ENCODE measurements at places on chromosomes 2 and 18.

- no peak for DNase-seq
Measured at GRCh38 chr2:227748079-227748478, 2.4 kb downstream of the SCYGR8 start.

DNA sequence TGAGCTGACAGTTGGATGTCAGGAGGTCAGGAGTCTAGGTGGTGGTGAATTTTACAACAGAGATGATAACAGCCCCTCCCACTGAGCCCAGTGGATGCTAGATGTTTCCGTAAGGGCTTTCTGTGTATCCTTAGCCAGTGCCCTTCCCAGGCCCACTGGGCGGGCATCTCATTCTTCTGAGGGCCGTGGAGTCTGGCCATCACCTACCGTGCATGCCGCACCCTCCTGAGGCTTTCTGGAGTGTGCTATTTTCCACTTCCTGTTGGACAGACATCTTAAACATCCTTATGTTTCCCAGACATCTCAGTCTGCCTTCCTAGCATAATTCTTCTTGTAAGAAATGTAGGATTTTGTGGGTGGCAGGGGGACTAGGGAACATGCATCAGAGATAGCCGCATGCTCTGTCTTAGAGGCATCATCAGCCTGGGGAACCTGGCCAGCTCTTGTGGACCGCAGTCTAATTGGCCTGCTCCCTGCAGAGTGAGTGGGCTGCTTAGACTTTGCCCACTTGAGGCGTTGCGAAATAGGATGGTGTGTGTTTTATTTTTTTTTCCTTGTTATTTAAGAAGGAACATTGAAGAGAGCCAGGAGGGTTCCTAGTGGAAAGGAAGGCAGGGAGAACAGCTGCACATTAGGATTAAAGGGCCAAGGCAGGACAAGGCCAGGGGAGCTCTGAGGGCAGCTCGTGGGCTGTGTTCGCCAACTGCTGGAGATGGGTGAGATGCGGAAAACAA is 135.8 kb downstream of the SH3RF3 start:
- DNase-seq: no peak

DNA sequence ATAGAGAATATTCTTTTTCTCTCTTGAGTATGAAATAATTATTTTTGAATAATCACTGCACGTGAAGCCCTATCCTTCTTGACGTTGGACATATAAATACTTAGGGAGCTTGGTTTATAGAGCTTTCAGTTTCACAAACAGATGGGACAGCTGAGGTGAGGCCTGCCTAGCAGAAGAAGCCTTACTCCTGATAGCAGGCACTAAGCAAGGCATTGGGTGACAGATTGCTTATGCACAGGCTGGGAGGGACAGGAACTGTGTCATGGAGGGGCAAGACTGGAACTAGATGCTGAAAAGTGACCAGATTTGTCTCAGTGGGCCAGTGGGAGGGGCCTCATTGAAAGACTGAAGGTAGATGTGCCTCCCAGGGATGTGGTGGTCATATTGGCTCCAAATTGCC is 220.8 kb downstream of the NEDD4L start:
- no peak for DNase-seq

DNA sequence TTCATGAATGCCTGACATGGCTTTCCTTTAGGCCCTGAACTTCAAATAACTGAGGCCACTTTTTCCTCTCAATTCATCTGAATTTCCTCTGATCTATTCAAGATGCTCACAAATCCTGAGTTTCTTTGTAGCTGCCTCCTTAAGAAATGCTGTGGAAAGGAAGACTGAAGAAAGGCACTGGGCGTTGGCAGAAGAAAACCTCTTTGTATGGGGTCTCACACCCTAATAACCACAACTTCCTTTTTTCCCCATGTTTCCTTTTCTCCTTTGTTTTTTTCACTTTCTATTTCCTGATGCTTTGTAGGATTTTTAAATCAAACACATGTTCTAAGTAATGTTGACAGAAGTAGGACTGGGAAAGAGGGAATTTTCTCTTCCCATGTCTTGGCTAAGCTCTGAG is 447.4 kb downstream of the CMPK2 start:
- DNase-seq: no peak

DNA sequence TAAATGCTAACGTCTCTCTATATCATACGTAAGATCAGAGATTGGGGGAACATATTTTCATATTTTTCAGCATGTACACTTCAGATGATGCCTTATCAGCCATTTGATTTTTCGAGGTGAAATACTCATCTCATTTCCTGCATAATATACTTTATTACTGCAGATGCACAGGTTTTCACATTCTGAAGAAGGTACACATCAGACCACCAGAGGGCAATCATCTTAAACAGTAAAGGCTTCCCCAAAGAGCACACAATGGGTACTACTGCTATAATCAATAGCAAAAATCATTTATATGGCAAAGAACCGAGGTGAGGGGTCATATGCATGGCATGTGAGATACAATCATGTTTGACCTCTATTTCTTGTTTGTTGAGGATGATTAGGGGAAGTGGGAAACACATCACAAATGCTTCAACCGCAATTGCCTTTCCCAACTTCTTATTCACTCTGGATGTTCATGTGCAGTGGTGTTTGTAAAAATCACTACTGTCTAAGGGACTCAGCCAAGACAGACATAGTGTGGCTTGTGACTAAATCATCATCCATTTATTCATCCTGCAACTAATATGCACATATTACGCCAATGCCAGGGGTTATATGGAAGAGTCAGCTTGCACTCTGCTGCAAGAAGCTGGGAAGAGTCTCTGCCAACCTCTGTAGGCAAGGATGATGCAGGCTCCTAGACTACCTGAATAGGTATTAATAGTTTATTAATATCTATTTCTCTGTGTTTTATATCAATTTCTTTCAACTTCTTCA is 118.7 kb downstream of the EPB41L3 start:
- no peak for DNase-seq

DNA sequence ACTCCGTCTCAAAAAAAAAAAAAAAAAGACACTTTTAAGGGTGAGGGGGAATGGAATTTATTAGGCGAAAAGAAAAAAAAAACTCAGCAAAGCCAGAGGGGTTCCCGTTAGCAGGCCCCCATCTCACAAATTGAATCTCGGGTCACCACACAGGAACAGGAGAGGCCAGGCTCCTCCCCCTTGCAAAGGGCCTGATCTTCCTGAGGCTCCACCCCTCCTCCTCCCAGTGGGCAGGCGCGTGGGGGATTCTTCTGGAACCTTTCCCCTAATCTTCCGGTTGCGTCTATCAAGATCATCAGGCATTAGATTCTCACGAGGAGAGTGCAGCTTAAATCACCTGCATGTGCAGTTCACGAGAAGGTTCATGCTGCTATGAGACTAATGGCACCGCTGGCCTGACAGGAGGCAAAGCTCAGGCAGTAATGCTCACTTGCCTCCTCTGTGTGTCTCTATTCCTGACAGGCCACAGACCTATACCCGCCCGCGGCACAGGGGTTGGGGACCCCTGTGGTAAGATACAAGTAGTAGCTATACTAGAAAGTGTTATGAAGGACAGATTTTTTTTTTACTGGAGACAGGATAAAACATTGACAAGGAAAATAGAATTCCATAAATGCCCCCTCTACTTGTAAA is 45.8 kb downstream of the TAF4B start:
- no peak for DNase-seq

DNA sequence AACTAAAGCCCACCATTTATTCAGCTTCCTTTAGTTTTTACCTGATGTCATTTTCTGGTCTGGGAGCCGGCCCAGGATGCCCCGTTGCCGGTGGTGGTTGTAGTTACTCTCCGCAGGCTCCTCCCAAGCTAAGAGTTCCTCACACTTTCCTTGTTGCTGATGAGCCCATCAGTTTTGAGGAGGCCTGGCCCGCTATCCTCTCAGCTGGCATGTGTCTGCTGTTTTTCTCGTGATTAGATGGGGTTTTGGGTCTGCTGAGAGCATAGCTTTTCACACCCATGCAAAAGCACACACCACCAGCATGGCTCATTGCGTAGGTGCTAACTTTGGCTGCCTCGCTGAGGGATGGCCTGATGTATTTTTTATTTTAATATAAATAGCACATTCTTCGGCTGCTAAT is 72.1 kb downstream of the PSMG2 start:
- DNase-seq: no peak

GRCh38 chr2:139170406-139170805 is 390.2 kb upstream of the NXPH2 start:
- no peak for DNase-seq

GRCh38 chr2:83069724-83070123 is 1389.4 kb downstream of the SUCLG1 start:
- no peak for DNase-seq

- no peak for DNase-seq
Measured at GRCh38 chr2:40394597-40394996, 57.3 kb downstream of the SLC8A1 start.

DNA sequence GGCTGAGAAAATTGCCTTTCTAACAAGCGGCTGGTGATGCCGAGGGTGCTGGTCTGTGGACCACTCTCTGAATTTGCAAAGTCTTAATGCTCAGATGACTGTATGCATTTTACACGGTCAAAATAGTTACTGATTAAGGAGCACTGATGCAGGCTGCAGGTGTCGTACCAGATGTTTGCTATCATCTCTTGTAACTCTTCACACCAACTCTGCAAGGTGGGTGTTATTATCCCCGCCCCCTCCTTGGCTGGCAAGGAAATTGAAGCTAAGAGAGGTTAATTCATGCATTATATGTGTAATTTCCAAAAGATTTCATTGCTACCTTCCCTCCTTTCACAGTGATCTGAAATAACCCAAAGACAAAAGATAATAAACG is 13.0 kb upstream of the LBH start:
- DNase-seq: no peak

- DNase-seq: no peak
Measured at GRCh38 chr18:59605633-59606192, 91.5 kb downstream of the CCBE1 start.

GRCh38 chr18:62033756-62034155 is 140.9 kb upstream of the RNF152 start:
- no peak for DNase-seq

DNA sequence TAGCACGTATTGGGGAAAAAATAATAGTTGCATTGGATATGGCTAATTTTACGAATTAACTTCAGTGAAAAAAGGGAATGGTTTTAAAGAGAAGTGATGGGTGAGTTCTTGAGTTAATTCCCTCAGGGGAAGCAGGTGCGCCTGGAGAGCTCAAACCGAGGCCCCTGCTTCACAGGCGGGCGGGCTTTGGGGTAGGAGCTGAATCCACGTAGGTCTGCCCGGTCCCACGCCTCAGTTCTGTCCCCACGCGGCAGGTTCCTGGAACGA is 44.1 kb downstream of the GORASP2 start:
- DNase-seq: no peak

GRCh38 chr18:49933530-49934128 is 120.3 kb upstream of the ACAA2 start:
- DNase-seq: no peak

DNA sequence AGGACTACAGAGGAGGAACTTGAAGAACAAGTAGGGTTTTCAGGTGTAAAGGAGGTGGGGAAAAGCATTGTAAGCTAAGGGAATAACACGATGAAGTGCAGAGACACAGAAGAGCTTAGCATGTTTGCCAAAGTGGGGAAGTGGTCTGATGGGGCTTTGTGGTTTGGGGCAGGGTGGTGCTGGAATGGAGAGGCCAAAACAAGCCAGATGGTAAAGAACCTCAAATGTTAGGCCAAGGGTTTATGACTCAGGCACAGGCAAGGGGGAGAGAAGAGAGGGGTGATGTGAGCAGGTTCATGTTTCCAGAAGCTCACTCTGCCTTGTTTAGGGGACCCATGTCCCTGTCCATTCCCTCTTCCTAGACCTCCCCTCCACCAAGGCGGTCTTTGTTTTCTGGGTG is 104.5 kb upstream of the YWHAQ start:
- no peak for DNase-seq

DNA sequence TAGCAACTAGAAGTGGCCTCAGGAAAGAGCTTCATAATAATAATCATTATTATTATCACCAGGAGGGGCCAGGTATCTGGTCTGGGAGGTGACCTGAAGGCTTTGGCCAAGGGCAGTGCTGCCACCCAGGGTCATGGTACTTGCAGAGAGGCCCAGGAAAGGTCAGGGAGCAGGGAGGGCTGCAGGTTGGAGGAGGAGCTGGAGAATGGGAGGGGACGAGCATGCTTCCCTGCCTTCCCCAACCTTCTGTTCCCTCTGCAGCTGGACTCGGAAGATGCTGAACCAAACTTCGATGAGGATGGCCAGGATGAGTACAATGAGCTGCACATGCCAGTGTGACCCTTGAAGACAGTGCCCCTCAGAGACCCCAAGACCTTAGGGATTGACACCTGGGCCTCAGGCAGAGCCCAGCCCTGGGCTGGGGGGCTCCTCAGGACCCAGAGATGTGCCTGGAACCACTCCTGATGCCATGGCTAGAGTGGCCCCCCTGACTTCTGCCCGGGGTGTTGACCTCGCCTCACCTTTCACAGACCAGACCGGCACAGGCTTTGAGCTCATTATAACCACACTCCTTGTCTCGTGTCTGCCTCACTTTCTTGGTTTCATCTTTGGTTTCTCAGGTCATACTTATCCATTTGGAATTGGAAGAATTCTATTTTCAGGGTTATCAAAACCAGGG is 14.1 kb downstream of the SLC4A3 start:
- no peak for DNase-seq

GRCh38 chr2:224310943-224311625 is 90.8 kb downstream of the FAM124B start:
- no peak for DNase-seq

DNA sequence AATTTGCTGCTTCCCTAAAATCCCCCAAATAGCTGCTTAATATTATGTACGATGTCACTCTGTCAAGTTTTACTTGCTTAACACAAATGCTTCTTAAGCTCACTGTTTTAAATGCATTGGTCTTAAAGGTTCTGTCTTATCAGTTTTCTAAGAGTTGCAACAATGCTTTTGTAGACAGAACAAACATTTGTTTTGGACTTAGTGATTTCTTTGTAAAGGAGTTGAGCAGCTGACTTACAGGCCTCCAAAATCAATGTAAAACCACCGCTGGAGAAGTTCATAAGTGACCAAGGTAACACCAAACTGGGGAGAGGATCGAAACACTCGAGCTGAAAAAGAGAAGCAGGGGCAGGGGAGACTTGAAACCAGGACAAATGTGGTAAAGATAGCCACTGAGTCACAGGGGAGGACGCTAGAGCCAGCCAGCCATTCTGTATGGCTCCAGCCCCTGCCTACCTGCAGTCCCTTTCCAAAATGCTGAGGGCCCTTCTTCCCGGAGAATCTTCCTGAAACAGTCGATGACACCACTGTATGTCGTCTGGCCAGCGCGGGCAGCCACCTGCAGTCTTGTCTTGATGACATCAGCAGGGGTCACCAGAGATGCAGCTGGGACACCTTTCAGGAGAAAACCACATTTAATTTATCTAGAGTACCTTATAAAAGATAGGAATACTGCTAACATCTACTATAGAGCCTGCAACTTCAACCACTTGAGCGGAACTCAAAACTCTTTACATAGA is 100.2 kb downstream of the DYNC1I2 start:
- DNase-seq: no peak

DNA sequence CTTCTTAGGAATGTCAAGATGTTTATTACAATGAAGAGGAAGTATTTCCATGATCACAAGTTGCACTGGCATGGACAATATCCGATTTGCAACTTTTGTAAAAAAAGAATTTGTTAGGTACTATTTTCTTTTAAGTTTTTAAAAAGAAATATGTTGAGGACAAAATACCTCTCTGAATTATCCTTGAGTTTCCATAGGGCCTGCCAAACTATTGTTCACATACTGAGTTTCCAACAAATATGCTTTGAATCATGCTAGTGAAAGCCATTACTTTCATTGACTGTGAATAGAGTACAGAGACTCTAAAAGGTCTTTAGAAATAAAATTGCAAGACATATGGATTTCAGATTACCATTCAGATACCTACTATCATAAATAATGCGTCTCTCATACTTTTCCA is 566.1 kb downstream of the TMEM182 start:
- no peak for DNase-seq

Measured in T-helper 2 cell (primary cell).